ENCODE measurements at places on chromosomes 12 and 14. TPM values are rescaled to one million over a fixed set of nuclear protein-coding genes. Genes with fewer than 3 reads are reported as not detected.

The PPP1R13B gene
- 1.2 TPM for total RNA-seq

The MYL2 gene
- not detected for total RNA-seq

The ZC2HC1C gene
- total RNA-seq, result 1.6 TPM

The DENR gene
- 60.6 TPM for total RNA-seq

The EIF2S3B gene
- 9.2 TPM for total RNA-seq

The C3AR1 gene
- not detected for total RNA-seq

The PIK3C2G gene
- total RNA-seq, result 0.09 TPM
